Stimulated activated CD4-positive, alpha-beta T cell treated with anti-CD3 and anti-CD28 coated beads, Interleukin-15, amount 100 ng/mL, for 1 hour (primary cell): ENCODE measurements at places on chromosomes 13 and 19.

GRCh38 chr13:19685034-19685433 is 51.6 kb downstream of the MPHOSPH8 start:
- DNase-seq = no peak

DNA sequence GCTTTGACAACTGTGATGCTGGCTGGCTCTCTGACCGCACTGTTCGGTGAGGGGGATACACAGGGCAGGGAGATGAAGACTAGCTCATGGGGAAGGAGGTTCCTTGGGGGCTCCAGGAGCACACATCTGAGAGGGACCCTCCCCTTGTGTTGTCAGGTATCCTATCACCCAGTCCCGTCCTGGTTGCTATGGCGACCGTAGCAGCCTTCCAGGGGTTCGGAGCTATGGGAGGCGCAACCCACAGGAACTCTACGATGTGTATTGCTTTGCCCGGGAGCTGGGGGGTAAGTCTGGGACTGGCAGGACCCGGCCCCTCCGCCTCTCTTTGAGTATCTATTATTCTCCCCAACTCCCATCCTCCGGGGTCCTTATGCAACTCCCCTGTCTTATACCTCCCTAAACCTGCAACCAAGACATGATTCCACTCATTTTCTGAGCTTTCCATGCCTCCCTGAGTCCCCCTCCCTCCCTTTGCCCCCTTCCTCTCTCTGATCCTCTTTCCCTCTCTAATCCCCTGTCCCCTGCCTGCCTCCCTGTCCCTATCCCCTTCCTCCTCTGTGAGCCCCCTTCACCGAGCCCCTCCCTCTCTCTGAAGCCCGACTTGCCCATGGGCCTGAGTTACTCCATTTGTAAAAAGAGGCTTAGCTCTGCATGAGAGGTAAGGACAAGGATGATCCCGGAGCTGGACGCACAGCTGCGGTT is 12.5 kb downstream of the NCAN start:
- no peak for DNase-seq

- no peak for DNase-seq
Measured at GRCh38 chr19:42081584-42082203, 5.7 kb downstream of the ZNF574 start.

- no peak for DNase-seq
Measured at GRCh38 chr13:111598747-111599146, 278.3 kb downstream of the TEX29 start.

GRCh38 chr19:45294291-45295029 is 28.2 kb downstream of the CKM start:
- no peak for DNase-seq

DNA sequence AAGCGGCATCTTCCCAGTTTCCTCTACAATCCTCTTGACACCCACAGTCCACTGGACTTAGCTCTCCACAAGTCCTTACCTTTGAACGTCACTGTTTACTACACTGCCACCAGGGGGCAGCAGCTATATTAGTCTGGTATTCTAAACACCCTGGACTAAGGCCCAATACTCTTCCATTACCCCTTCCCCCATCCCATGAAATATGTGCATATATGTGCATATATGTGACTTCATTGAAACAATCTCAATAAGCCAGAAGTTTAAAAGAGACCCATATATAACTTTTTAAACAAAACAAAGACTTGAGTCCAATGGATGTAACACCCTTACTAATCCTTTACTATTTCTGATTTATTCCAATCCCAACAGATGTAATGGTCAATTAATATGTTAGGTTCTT is 15.5 kb downstream of the GGACT start:
- DNase-seq = peak; percentile 49
